ENCODE measurements at places on chromosomes 13 and 19.

DNA sequence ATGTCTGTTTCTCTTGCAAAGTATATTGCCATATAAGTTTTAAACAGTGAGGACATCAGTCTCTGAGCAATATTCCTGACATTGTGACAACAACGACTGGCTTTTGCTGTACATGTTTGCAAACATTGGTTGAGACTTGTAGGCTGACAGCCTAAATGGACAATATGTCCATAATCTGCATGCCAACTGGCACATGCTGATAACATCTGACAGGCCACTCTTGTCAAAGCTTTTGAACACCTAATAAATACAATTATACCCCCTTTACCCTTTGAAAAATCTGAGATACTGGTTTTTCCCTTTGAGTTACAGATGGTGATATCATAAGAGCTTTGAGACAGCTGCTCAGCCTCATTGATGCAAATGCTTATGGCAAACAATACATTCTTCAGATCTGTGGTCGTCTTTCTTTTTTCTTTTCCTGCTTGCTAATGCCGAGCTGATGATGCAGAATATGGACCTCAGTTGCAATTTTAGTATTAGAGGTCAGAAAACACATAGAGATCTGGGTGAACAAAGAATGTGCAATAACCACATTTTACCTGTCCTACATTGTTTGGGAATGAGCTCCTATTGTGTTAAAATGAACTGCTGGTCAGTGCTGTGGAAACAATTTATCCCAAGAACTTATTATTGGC, 114.9 kb downstream of the RFC3 start:
- DNase-seq: no peak

DNA sequence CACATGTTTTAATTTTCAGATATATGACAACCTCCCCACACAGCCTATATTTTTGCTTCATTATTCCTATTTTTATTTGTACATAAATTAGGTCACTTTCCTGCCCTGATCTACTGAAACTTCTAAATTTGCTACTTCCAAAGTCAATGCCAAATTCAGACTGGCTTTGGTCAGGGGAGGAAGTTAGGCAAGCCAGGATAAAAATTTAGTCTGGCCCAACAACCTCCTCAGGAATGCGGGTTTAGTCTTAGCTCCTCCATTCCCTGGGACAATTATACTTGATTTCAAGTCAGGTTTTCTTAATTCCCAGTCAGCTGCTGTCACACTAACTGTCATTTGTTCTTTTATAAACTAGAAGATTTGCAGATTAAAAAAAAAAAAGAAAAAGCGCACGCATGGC, 84.3 kb downstream of the TM9SF2 start:
- DNase-seq: no peak

GRCh38 chr19:5832527-5833216, 6.8 kb downstream of the FUT6 start:
- no peak for DNase-seq

DNA sequence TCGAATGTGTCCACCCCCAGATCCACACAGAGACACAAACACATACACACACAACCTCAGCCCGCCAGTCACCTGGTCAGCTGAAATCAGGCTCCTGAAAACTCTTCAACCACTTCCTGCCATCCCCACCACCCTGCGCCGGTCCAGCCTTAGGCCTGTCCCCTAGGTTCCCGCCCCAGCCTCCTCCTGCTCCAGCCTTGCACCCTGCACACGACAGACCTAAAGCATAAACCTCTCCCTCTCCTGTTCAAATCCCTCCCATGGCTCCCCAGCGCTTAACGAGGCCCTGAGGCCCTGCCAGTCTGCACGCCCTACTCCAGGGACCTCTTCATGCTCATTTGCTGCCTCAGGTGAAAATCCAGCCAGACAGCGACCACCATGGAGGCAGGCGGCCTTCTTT, 7.1 kb downstream of the PNMA8B start:
- DNase-seq: no peak

GRCh38 chr13:27293076-27293691, 22.6 kb downstream of the RASL11A start:
- no peak for DNase-seq

DNA sequence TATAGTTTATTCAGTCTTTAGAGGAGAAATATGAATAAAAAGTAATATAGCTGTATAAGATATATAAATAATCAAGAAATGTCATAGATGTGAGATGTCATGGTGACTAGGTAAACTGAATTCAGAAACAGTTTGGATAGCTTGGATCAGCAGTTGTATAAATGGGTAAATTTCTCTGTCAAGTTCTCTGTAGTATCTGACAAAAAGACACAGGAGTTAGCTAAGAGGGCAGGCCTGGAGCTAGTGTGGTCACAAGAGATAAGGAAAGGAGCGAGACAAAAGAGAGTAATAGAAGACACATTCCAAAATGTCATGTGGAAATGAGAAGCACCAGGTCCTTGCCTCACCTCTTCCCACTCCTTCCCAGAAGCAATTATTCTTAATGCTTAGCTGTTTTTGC, 349.0 kb downstream of the LMO7 start:
- DNase-seq: no peak

DNA sequence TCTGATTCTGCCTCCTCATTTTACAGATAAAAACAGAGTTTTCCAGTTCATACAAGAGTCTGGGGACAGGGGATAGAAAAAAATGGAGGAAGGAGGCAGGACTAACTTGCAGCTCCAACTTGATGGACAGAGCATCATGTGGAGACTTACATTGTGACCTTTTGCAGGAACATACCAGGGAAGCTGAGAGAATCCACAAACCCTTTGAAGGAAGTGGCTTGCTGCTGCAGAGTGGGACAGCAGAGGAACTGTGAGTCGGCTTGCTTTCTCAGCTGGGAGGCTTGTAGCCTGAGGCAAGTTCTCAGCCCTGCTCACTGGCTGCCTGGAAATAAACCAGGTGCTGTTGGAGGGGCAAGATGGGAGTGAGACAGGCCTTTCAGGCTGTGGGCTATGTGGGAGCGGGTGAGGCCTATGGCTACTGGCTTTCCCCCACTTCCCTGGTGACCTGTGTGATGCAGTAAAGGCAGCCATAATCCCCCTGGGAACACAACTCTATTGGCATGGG, 614.4 kb downstream of the KCTD12 start:
- no peak for DNase-seq

- DNase-seq: no peak
Observed at GRCh38 chr13:76350399-76350798, 535.8 kb downstream of the KCTD12 start.

DNA sequence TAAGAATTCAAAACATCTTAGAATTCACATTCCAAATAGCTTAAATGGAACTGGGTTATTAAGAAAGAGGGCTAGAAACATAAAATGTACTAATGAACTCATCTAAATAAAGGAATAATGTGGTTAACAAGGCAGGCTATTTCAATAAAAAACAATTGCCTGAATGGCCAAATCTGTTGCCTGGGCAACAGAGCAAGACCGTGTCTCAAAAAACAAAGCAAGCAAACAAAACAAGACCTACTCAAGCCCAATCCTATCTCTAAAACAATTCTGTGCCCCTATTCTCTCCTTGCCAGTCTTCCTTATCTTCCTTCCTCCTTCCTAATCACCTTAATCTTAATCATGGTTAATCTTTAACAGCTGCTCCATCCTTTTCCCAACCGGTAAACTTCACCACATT, 12.1 kb downstream of the IGFL1 start:
- no peak for DNase-seq

- peak; percentile 88 for DNase-seq
Observed at GRCh38 chr19:49114630-49115363, 627 bp downstream of the LIN7B start.

DNA sequence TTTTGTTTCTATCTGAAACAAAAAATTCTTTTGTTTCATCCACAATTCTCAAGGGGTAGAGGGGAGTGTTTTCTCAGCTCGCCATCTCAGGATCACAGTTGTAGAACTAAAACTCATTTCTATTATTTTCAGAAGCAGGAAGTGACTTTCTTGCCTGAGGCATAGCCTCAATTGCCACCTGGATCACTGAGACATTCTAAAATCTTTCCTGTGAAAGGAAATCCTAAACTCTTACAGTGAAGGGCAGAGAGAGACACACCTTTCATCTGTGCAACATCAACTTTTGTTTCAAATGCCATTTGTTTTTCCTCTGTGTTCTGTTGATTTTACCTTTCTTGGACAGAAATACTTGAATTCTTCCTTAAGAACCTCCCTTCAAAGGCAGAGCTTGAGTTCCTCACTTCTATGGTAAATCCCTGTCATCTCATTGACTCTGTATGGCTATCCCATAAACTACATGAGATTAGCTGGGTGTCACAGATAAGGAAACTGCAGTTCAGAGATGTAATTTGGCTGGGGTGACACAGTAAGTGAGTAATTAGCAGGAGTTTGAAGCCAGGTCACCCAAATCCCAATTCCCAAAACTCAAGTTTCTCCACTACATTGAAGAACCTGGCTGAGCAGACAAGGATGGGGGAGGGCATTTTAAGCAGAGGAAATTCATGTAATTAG, 224.4 kb upstream of the HTR2A start:
- DNase-seq: no peak

GRCh38 chr13:23871616-23872220, 17.5 kb downstream of the MIPEP start:
- DNase-seq: peak; percentile 50

- DNase-seq: no peak
Observed at GRCh38 chr13:49608651-49609331, 19.5 kb upstream of the ARL11 start.

GRCh38 chr19:13013649-13014048, 18.4 kb downstream of the NFIX start:
- DNase-seq: no peak

GRCh38 chr13:112635323-112635722, 47.4 kb upstream of the TUBGCP3 start:
- no peak for DNase-seq

- no peak for DNase-seq
Observed at GRCh38 chr19:54724644-54725043, 402 bp downstream of the KIR3DL3 start.

GRCh38 chr19:40266119-40266518, 19.0 kb downstream of the AKT2 start:
- DNase-seq: no peak

DNA sequence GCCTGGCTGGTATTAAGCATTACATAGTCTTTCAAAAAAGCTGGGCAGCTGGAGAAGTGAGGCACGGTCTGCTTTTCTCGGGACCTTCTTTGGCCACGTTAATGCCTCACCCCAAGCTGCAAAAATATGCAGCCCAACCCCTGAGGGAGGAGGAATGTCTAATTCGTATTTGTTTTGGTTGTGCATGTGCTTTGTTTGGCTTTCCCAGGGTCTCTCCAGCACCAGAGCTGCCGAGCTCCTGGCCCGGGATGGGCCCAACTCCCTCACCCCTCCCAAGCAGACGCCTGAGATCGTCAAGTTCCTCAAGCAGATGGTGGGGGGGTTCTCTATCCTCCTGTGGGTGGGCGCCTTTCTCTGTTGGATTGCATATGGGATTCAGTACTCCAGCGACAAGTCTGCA, 7.9 kb downstream of the ATP12A start:
- no peak for DNase-seq

GRCh38 chr13:50627111-50627510, 216.4 kb downstream of the DLEU7 start:
- DNase-seq: no peak

- no peak for DNase-seq
Observed at GRCh38 chr19:55112777-55113569, 4.5 kb downstream of the PPP1R12C start.

GRCh38 chr19:35231956-35232645, 3.6 kb upstream of the FAM187B start:
- no peak for DNase-seq

- DNase-seq: peak; percentile 88
Observed at GRCh38 chr19:12723641-12724426, at the start of gene TNPO2. TNPO2 (minus strand) TSS chr19:12723932; CDS start chr19:12720977, 2,955 bp downstream.

DNA sequence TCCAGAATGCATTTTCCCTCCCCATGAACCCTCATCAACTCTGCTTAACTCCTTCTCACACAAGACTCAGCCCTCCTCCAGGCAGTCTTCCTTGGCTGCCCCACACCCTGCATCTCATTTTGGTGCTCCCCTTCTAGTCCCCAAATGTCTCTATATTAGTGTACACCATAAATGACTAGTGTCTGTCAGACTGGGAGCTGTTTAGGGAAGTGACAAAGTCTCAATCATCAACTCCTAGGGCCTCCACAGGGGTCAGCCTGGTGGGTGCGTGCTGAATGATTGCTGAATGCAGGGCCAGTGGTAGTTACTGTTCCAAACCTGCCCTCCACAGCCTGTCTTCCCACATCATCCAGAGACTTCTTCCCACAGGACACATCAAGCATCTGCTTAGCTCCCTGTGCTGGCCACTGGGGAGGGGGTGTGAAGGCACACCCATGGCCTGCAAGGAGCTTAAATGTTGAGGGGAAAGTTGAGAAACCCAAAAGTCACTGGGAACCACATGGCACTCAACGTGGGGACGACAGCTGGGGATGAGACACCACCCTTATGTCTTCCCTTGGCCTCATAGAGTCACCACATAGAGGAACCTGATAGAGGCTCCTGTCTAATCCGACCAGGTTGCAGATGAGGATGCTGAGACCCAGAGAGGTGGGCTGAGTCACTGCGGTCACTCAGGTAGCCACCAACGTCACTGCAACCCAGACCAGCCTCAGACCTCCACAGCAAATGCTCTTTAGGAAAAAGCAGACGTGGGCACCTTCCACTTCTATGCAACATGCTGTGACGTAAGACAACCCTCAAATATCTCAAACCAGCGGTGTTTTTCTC, 79.3 kb upstream of the TM9SF2 start:
- no peak for DNase-seq

DNA sequence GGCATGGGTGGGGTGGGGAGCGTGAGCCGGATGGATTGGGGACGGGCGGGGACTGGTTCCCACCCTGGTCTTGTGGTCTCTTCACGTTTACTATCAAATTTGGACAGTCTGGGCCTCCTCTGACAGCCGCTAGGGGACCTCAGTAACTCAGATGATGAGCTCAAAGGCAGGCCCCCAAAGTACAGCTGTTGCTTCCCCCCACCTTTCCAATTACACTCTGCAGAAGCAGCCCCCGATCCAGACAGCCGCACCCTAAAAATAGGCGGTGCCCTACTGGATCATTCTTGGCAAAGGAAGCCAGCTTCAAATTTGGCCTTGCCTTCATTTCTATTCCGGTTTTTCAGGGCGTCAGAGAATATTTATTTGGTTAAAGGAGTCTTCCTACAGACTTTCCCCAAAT, 1.9 kb upstream of the FOXO1 start:
- DNase-seq: no peak

- no peak for DNase-seq
Observed at GRCh38 chr19:13959962-13960862, 7.9 kb downstream of the DCAF15 start.

- DNase-seq: no peak
Observed at GRCh38 chr13:106351251-106351650, 184.2 kb downstream of the EFNB2 start.

DNA sequence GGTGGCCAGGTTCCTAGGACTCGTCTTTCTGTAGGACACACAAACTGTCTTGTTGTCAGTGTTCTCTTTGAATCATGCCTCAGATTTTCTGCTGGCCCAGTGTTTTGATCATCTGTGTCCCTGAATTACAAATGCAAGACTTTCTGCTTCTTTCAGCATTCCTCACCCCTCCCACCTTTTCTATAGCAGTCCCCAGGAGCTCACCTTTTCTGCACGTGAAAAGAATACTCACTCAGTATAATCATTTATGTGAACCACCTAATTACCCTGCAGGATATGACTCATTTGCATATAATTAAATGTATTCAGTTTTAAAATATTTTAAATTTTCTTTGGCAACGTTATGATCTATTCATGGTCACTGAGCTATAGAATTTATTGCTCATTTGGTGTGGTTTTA, 389.2 kb downstream of the ITGBL1 start:
- no peak for DNase-seq
